ENCODE measurements at places on chromosomes 5 and 9.
A peak's percentile ranks its signal among the peaks of the same experiment; 100 is the strongest.

- DNase-seq = no peak
Observed at GRCh38 chr5:53943938-53944337, 366.4 kb downstream of the ARL15 start.

DNA sequence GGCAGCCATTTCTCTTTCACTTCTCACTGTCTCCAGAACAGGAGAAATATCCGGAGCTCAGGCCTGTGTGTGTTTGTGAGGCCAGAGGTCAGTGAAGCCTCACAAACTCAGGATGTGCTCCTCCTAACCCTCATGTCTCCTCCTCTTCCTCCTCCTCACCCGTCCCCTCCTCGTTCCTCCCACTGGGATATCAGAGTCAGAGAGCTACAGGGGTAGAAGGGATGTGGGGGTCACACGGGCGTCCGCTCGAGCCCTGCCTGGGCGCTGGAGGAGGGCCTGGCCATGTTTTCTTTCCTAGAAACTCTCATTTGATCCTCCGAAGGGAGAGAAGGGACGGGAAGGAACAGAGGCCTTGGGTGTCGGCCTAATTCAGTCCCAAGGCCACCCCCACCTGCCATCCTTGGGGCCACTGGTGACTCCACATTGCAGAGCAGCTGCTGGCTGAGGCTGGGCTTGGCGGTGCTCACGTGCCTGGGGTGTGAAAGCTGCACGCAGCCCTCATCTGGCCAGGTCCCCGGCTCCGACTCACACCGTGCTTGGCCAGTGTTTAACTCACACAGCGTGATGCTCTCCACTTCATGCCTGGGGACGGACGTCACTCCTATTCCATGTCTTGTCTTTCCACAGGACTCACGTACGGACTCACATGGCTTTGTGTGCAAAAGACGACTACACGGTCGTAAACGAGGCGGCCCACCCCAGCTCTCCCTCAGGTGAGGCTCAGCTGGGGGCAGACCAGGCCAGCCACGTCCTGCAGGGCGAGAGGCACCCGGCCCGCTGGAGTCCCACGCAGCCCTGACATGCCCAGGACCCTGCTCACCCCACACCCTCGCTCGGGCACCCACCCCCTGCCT is 22.6 kb upstream of the SLC6A19 start:
- no peak for DNase-seq

- no peak for DNase-seq
Observed at GRCh38 chr9:34343090-34343489, 13.7 kb downstream of the NUDT2 start.

- peak; percentile 36 for DNase-seq
Observed at GRCh38 chr5:172235827-172236736, 42.1 kb downstream of the EFCAB9 start.

- DNase-seq = no peak
Observed at GRCh38 chr5:103228588-103228987, 30.0 kb upstream of the MACIR start.

- DNase-seq = peak; percentile 44
Observed at GRCh38 chr9:32589083-32589723, 16.2 kb upstream of the NDUFB6 start.

GRCh38 chr5:16531063-16531648 is 65.6 kb upstream of the ZNF622 start:
- no peak for DNase-seq

GRCh38 chr9:15401266-15401665 is 21.4 kb upstream of the SNAPC3 start:
- DNase-seq = no peak

- no peak for DNase-seq
Observed at GRCh38 chr5:57551251-57551650, 68.6 kb upstream of the ACTBL2 start.

DNA sequence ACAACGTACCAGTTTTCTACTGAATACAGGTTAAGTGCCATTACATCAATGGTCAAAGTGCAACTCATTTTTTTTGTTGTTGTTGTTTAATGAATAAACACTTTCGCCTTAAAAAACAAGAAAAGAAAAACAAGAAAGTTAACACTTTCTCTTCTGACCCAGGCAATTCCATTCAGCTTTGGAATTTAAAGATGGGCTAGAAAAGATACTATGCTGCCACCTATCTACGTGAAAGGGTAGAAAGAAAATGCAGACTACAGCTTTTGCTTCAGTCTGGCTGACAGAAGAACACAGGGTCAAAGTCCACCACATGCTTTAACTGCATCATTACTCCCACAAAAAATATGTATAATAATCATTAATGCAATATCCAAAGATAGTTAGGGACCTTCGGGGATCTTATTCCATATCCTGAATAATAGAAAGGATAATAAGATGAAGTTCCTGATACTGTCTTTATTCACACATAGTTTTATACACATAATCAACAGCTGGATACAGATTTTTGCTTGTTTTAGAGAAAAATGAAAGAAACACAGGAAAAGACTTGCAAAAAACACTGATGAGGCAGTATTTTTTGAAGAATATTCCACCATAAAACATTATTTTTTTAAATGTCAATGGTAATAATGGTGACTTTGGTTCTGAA is 40.4 kb downstream of the ZDHHC21 start:
- DNase-seq = peak; percentile 4
